Common myeloid progenitor, CD34-positive (primary cell): ENCODE measurements at places on chromosomes 3 and 15.

DNA sequence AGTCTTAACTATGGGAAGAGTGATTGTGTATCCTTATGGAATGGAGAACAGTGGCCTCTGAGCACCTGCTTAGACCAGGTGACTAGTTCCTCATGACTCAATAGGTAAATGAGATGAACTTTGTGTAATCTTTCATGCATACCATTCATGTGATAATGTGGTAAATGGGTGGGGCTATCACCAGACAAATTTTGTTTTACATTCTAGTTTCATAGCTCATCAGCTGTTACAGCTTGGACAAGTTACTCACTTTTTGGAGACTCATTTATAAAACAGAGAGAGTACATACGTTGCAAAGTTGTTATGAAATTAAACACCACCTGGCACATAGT, 103.7 kb upstream of the TGFBR2 start:
- H3K27ac ChIP-seq: no peak overlapping the region
- no peak for DNase-seq
- H3K36me3 ChIP-seq: no peaks in the 10 kb centered on the region

GRCh38 chr3:49841126-49841696, 15.2 kb downstream of the TRAIP start:
- DNase-seq: peak; percentile 63
- peaks cover 72% of the 10 kb centered on the region for H3K36me3 ChIP-seq
- no peaks in the 10 kb centered on the region for H3K27me3 ChIP-seq
- no peak overlapping the region for H3K27ac ChIP-seq
- H3K4me3 ChIP-seq: no peak overlapping the region

- no peak overlapping the region for H3K4me3 ChIP-seq
- DNase-seq: no peak
- no peaks in the 10 kb centered on the region for H3K4me1 ChIP-seq
- peaks cover 18% of the 10 kb centered on the region for H3K36me3 ChIP-seq
These were observed 75.1 kb downstream of the MYO9A start for GRCh38 chr15:72042865-72043264.

- H3K27ac ChIP-seq: no peak overlapping the region
- H3K27me3 ChIP-seq: no peaks in the 10 kb centered on the region
These were observed 193.8 kb downstream of the SCAPER start for GRCh38 chr15:76711351-76711827.

DNA sequence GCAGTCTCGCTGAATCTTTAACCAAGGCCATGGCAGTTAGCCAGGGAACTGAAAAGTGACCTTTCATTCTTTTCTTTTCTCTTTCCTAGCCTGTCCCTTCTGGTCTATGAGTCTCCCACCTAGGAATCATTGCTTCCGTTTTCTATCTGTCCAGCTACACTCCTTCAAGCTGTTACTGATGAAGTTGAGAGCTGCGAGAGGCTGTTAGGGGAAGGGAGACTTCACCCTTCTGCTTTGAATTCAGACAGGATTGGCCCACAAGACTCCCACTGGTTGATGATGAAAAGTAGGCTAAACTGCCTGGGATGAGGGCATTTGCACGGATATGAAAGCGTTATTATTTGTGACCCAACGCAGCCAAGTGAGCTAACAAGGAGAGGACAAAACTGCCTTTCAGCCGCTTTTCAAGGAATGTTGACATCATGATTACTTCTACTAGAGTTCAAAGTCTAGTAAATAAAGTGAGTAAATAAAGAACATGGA, 30.2 kb downstream of the EIF4E3 start:
- H3K36me3 ChIP-seq: no peaks in the 10 kb centered on the region
- H3K4me3 ChIP-seq: no peak overlapping the region
